Activated CD4-positive, alpha-beta T cell treated with anti-CD3 and anti-CD28 coated beads, Interleukin-2, amount 50 U/mL, for 48 hours (primary cell): ENCODE measurements at places on chromosomes 16 and 17.

DNA sequence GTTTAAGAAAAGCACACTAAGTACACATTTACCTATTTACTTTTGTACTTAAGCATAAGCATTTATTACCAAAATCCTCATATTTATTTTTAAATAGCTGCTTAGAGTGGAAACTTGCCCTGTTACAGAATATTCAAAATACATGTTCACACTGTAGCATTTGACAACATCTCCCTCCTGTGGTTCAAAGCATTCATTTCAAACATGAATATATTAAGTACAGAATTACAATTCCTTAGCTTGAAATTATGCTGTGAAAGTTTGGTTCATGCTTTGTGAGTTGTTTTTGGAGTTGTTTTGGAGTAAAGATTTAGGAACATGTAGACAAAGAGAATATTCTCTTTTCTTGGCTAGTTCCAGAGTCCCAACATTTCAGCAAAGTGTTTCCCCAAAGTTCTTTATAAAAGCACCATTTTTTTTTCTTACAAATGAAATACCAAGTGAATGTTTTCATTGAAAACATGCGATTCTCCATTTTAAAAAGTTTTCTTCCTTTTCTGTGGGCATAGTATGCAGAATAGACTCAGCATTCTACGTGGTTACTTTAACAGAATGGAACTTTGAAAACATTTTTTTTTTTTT, 33.2 kb downstream of the TUBD1 start:
- DNase-seq, result no peak

DNA sequence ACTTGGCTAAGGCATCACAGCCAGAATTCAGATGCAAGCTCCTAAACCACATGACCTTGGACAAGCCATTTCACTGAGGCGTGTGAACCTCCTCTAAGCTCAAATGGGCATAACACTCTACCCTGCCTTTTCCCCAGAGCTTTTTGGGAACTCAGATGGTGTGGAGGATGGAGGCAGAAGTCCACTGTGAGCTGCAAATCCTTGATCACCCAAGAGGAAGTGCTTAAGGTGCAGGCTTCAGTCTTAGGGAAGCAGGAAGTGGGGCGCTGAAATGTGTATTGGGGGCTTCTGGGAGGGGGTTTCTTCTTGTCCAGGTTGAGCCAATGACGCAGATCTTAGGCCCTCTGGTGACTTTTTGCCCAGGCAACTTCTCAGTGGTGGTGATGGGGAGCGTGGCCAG, 12.9 kb downstream of the CIITA start:
- DNase-seq, result no peak

GRCh38 chr17:74407384-74407783, 24.5 kb upstream of the GPRC5C start:
- no peak for DNase-seq

GRCh38 chr17:50638966-50639713, 4.5 kb downstream of the ABCC3 start:
- no peak for DNase-seq

GRCh38 chr16:85014311-85014710, 3.0 kb upstream of the ZDHHC7 start:
- no peak for DNase-seq

- no peak for DNase-seq
Measured at GRCh38 chr17:61460796-61461585, 8.8 kb downstream of the TBX4 start.

DNA sequence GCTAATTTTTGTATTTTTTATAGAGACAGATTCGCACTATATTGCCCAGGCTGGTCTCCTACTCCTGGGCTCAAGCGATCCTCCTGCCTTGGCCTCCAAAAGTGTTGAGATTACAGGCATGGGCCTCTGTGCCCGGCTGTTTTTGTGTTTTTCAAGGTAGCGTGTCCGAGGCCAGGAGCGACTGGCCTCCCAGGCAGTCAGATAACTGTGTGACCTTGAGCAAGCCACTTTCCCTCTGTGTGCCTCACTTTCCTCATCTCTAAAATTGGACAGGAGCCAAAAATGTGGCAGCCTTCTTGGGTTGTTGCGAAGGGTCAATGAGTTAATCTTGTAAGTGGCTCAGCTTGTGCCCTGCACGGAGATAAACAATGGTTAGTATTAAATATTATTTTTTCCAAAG, 2.4 kb downstream of the ABCC1 start:
- DNase-seq, result no peak

GRCh38 chr17:72110942-72111318, 9.9 kb upstream of the SOX9 start:
- DNase-seq, result no peak

- no peak for DNase-seq
Measured at GRCh38 chr16:1065469-1066128, 6.9 kb upstream of the SSTR5 start.

DNA sequence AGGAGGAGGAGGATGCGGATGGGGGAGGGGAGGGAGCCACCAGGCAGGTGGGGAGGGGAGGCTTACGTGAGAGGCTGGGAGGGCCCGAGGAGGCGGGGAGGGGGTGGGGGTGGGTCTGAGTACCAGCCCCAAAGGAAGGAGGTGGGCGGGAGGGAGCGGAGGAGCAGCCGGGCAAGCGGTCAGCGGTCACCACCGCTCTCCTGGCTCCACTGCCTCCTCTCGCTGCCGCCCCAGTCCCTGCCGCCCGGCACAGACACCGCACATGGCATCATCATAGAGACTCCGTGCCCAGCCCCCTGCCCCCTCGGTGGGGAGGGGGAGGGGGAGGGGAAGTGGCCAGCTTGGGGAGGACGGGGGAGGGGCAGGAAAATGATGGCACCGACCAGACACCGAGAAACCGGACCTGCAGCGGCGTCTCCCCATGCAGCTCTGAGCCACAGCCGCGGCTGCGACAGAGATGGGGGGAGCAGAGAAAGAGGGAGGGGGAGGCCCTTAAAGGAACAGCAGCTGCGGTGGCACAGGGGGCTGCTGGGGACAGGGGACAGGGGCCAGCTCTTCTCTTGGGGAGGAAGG, at the start of gene TLCD3B:
TLCD3B (minus strand) TSS at position 431 of the 573 bp plus-strand sequence. CDS start 744 bp downstream, outside the sequence.
- DNase-seq, result no peak

- no peak for DNase-seq
Measured at GRCh38 chr16:31055613-31056012, 18.4 kb downstream of the ZNF668 start.
